ENCODE measurements at places on chromosomes 16 and 17. TPM values are rescaled to one million over a fixed set of nuclear protein-coding genes. Genes with fewer than 3 reads are reported as not detected.
A peak's percentile ranks its signal among the peaks of the same experiment; 100 is the strongest.

- H3K36me3 ChIP-seq = no peaks in the 10 kb centered on the region
- H3K4me3 ChIP-seq = no peak overlapping the region
- DNase-seq = peak; percentile 98
- peaks cover 42% of the 10 kb centered on the region for H3K4me1 ChIP-seq
- H3K27ac ChIP-seq = peak overlapping the region; percentile 73
Measured at GRCh38 chr17:60573236-60574051, 26.5 kb upstream of the PPM1D start.

DNA sequence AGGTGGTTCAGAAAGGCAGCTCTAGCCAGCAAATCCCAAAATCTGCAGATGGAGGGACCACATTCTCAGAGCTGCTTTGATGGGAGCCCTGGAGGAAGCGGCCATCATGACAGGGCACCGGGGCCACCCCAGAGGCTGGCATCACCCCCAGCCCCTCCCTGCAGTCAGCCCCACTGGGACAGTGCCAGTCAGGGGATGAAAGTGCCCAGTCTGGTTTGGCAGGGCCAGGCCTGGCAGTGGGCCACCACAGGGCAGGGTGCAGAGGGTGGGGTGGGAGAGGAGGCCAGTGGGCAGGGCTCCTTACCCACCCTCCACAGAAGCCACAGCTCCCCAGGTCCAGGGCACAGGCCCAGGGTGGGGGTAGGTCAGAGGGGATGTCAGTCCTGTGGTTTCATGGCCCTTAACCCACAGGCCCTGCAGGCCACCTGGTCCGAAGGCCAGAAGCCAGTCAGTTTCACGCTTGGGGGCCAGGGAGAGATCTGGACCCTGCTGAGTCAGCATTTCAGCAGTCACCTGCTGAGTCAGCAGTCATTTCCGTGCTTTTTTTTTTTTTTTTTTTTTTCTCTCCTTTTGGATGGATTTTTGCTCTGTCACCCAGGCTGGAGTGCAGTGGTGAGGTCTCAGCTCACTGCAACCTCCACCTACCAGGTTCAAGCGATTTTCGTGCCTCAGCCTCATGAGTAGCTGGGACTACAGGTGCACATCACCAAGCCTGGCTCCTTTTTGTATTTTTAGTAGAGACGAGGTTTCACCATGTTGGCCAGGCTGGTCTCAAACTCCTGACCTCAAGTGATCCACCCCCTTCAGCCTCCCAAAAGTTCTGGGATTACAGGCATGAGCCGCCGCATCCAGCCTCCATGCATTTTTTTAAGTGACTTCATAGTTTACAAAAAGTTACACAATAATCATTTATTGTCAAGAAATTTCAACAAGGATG lies 10.4 kb downstream of the SLC25A10 start:
- no peak overlapping the region for H3K27ac ChIP-seq
- no peak for DNase-seq
- H3K4me3 ChIP-seq = no peak overlapping the region
- no peaks in the 10 kb centered on the region for H3K36me3 ChIP-seq

DNA sequence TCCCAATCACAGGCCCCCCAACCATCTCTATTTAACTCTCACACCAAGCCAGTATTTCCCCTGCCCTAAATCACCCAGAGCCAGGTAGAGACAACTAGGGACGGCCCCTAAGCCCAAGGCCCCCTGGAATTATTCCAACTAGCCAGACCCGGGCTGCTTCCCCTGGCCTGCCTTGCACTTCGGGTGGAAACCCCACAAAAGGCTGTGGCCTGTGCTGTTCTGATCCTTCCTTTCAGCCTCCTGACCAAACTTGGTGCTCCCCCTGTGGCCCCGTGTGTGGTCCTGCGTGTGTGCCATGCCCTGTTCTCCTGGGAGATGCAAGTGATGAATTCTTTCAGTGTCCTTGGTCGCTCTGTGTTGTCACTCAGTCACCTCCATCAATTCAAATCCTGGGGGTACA lies 14.9 kb downstream of the CCL17 start:
- H3K36me3 ChIP-seq = no peaks in the 10 kb centered on the region
- no peak for DNase-seq
- peaks cover 7% of the 10 kb centered on the region for H3K4me1 ChIP-seq
- no peak overlapping the region for H3K4me3 ChIP-seq
- H3K27me3 ChIP-seq = no peaks in the 10 kb centered on the region
- no peak overlapping the region for H3K27ac ChIP-seq

GRCh38 chr17:16046966-16047365 lies 47.3 kb downstream of the TTC19 start:
- H3K4me1 ChIP-seq = no peaks in the 10 kb centered on the region
- no peak overlapping the region for H3K4me3 ChIP-seq
- DNase-seq = no peak

DNA sequence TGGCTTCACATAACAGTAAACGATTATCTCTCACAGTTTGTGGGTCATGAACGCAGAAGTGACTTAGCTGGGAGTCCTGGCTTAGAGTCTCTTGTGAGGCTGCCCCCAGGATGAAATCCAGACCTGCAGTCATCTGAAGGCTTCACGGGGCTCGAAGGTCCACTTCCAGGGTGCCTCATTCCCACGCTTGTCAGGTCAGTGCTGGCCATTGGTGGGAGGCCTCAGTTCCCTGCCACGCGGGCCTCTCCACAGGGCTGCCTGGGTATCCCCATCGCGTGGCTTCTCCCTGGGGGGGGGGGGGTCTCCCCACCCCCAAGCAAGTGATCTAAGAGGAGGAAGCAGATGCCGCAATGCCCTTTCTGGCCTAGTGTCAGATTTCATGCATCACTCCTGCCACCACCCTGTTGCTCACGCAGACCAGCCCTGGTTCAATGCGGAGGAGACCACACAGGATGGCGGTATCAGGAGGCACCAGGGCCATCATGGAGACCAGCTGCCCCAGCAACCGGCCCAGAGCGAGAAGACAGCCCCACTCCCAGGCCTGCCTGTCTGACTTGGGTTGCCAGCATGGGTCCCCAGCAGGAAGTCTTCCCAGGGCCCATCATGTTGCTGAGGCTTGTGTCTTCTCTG lies 77.3 kb upstream of the CDH5 start:
- no peak overlapping the region for H3K4me3 ChIP-seq
- H3K36me3 ChIP-seq = no peaks in the 10 kb centered on the region
- peaks cover 7% of the 10 kb centered on the region for H3K27me3 ChIP-seq
- H3K4me1 ChIP-seq = no peaks in the 10 kb centered on the region

GRCh38 chr16:3001316-3001715 lies 11.4 kb upstream of the CLDN9 start:
- no peaks in the 10 kb centered on the region for H3K36me3 ChIP-seq
- H3K27ac ChIP-seq = no peak overlapping the region
- DNase-seq = no peak
- no peaks in the 10 kb centered on the region for H3K27me3 ChIP-seq

GRCh38 chr16:58366247-58367031 lies 25.8 kb upstream of the GINS3 start:
- H3K27ac ChIP-seq = no peak overlapping the region
- no peaks in the 10 kb centered on the region for H3K4me1 ChIP-seq
- no peaks in the 10 kb centered on the region for H3K27me3 ChIP-seq
- H3K36me3 ChIP-seq = no peaks in the 10 kb centered on the region

DNA sequence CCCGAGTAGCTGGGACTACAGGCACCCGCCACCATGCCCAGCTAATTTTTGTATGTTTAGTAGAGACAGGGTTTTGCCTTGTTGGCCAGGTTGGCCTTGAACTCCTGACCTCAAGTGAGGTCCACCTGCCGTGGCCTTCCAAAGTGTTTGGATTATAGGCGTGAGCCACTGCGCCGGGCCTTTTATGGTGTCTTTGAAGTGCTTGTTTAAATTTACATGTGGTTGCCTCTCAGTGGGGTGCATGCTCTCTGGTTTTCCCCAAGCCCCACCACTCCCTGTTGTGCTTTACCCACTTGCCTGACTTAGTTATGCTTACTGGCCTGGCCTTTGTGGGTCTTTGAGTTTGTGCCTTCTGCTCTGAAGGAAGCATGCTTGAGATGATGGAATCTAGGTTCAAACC lies 132.0 kb downstream of the PRKCB start:
- no peak overlapping the region for H3K27ac ChIP-seq
- H3K4me3 ChIP-seq = no peak overlapping the region
- no peaks in the 10 kb centered on the region for H3K27me3 ChIP-seq

DNA sequence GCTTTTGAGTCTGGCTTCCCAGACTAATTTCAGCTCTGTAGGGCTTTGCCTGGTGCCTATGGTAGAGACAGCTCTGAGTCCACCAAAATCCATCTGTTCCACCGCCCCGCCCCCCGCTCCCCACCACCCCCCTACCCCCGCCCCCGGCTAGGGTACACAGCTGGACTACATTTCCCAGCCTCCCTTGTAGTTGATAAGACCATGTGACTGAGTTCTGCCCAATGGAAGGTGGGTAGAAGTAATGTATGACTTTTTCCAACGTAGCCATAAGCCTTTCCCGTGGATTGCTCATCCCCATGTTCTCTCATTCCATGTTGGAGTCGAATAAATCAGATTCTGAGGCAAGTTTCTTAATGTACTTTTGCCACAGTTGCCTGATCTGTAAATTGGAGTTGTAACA lies 786.7 kb upstream of the EEF2KMT start:
- H3K27ac ChIP-seq = no peak overlapping the region
- no peak for DNase-seq

DNA sequence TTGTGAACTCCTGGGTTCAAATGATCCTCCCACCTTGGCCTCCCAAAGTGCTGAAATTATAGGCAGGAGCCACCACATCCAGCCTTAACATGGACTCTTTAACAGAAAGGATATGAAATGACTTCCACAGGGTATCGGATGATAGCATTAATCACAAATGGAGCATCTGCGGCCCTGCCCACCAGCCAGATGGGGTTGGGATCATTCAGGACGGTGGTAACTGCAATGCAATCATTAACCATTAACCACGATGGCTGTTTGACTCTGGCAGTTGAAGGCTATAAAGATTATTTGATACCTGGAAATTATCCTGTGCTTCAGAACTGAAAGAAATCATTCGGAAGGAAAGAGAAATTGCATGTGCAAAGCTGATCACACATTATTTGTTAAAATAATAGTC lies 5.3 kb upstream of the CHST5 start:
- H3K4me1 ChIP-seq = no peaks in the 10 kb centered on the region
- no peaks in the 10 kb centered on the region for H3K27me3 ChIP-seq
- H3K4me3 ChIP-seq = no peak overlapping the region
- H3K27ac ChIP-seq = no peak overlapping the region

- peaks cover 9% of the 10 kb centered on the region for H3K4me1 ChIP-seq
- H3K4me3 ChIP-seq = no peak overlapping the region
- H3K27me3 ChIP-seq = no peaks in the 10 kb centered on the region
Measured at GRCh38 chr17:47808830-47809480, 12.6 kb downstream of the OSBPL7 start.

GRCh38 chr17:19409509-19409908 lies 1.5 kb upstream of the RNF112 start:
- H3K4me3 ChIP-seq = no peak overlapping the region
- H3K27me3 ChIP-seq = peaks cover 4% of the 10 kb centered on the region
- H3K36me3 ChIP-seq = no peaks in the 10 kb centered on the region
- no peaks in the 10 kb centered on the region for H3K4me1 ChIP-seq

GRCh38 chr17:30393491-30393890 lies 14.8 kb downstream of the CPD start:
- no peak for DNase-seq
- no peaks in the 10 kb centered on the region for H3K4me1 ChIP-seq
- H3K27ac ChIP-seq = no peak overlapping the region
- no peaks in the 10 kb centered on the region for H3K36me3 ChIP-seq
- H3K27me3 ChIP-seq = no peaks in the 10 kb centered on the region
- H3K4me3 ChIP-seq = no peak overlapping the region

DNA sequence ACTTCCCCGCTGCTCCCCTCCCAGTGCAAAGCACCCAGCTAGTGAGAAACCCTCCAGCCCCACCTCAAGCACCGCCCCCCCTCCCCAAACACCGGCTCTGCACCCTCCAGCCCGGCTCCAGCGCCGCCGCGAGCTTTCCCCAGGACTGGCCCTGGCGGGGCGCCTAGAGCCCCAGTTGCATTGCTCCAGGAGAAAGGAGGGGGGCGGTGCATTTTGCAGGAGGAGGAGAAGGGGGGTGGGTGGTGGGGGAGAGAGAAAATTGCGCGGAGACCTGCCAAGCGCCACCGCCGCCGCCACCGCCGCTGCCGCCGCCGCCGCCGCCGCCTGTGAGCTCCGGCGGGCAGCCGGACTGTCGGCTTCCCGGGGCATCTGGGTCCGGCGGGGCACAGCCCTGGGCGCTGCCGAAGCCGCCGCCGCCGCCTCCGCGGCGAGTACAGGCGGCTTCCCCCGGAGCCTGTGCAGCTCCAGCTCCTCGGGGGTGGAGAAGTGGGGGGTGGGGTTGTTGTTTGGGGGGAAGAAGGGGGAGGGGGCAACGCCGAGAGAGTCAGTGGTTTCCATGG lies 333 bp upstream of the NOG start:
- no peaks in the 10 kb centered on the region for H3K36me3 ChIP-seq
- peaks cover 47% of the 10 kb centered on the region for H3K27me3 ChIP-seq
- H3K4me3 ChIP-seq = peak overlapping the region; percentile 56
- peak overlapping the region; percentile 54 for H3K27ac ChIP-seq
- H3K4me1 ChIP-seq = peaks cover 23% of the 10 kb centered on the region
- peak; percentile 13 for DNase-seq

GRCh38 chr17:49000943-49001342 lies 3.8 kb downstream of the IGF2BP1 start:
- no peaks in the 10 kb centered on the region for H3K36me3 ChIP-seq
- peaks cover 42% of the 10 kb centered on the region for H3K4me1 ChIP-seq
- no peaks in the 10 kb centered on the region for H3K27me3 ChIP-seq
- peak; percentile 56 for DNase-seq
- H3K27ac ChIP-seq = peak overlapping the region; percentile 50

- no peak for DNase-seq
- no peaks in the 10 kb centered on the region for H3K36me3 ChIP-seq
- H3K27me3 ChIP-seq = no peaks in the 10 kb centered on the region
- peaks cover 8% of the 10 kb centered on the region for H3K4me1 ChIP-seq
- no peak overlapping the region for H3K27ac ChIP-seq
- H3K4me3 ChIP-seq = no peak overlapping the region
Measured at GRCh38 chr17:78940708-78941107, 15.5 kb upstream of the TIMP2 start.

The RUNDC3A gene
- not detected for total RNA-seq

The LGALS9B gene
- total RNA-seq = not detected

The TAT gene
- total RNA-seq = not detected

The HBA1 gene
- total RNA-seq = not detected

The CD68 gene
- 2.9 TPM for total RNA-seq

All from endothelial cell of umbilical vein (primary cell).